ENCODE measurements at places on chromosomes 7 and 10.

GRCh38 chr10:103941801-103942200 is 23.8 kb upstream of the STN1 start:
- DNase-seq: no peak

GRCh38 chr7:2802101-2802500 is 42.0 kb downstream of the GNA12 start:
- no peak for DNase-seq

DNA sequence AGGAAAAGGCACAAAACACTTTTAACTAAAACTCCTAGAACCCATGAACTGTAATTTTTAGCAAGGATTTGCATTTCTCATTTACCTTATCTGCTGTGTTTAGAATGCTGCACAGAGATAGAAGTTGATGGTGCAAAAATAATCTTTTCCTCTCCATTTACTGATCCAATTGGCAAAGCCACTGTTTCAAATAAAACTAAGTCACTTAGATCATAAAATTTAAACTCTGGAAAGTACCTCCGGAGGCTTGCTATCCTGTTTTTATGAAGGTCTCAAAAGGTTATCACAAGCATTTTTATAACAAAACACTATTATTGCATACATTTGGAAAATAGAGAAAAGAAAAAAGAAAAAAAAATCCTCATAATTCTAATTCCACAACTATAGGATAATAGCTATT is 7.6 kb downstream of the CPA2 start:
- no peak for DNase-seq

DNA sequence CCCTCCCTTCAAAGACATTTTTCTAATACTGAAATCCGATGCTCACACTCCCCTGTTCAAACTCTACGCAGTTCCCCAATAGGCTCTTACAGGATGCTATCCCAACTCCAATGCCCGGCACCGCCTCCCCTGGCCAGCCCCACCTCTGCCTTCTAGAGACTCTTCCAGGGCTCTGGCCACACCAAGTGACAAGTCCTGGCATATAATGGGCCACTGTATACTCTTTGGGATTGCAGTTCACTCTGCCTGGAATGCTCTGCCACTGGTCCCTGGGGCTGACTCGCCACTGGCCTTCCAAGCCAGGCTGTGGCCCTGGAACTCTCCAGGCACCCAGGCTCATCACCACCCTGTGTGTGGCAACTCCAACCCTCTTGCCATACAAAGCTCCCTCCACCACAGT is 3.1 kb upstream of the BRI3 start:
- DNase-seq: no peak

- no peak for DNase-seq
Observed at GRCh38 chr7:114519240-114519639, 104.6 kb downstream of the FOXP2 start.

GRCh38 chr7:64651632-64652165 is 14.2 kb upstream of the ZNF107 start:
- DNase-seq: no peak

DNA sequence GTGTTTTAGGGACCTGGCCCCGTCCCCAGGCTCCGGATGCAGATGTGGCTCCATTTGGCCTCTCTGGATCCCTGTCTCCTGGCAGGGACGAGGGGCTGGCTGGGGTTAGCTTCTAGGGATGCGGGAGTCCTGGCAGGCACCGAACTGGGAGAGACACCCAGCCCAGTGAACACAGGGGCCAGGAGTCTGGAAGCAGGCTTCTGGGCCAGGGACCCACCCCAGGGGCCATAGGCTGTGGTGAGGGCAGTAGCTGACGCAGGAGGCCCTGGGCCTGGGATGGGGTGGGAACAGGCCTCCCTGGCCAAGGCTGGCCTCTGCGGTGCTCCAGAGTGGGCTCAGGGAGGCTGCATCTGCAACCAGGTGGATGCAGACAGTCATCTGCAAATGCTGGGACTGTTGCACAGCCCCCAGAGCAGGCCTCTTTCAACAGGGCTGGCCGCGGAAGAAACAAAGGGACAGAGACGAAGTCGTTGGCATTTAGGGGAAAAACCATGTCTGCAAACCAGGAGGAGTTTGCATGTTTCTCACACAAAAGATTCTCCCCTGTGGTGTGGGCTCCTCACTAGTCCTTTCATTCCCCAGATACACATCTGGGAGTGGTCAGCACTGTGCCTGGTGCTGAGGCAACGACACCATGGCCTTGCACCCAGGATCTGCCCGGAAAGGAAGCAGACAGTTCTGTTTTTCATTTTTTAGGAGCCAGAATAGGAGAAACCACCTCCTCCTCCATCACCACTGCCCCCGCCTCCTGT is 36.4 kb upstream of the ZNF488 start:
- no peak for DNase-seq

DNA sequence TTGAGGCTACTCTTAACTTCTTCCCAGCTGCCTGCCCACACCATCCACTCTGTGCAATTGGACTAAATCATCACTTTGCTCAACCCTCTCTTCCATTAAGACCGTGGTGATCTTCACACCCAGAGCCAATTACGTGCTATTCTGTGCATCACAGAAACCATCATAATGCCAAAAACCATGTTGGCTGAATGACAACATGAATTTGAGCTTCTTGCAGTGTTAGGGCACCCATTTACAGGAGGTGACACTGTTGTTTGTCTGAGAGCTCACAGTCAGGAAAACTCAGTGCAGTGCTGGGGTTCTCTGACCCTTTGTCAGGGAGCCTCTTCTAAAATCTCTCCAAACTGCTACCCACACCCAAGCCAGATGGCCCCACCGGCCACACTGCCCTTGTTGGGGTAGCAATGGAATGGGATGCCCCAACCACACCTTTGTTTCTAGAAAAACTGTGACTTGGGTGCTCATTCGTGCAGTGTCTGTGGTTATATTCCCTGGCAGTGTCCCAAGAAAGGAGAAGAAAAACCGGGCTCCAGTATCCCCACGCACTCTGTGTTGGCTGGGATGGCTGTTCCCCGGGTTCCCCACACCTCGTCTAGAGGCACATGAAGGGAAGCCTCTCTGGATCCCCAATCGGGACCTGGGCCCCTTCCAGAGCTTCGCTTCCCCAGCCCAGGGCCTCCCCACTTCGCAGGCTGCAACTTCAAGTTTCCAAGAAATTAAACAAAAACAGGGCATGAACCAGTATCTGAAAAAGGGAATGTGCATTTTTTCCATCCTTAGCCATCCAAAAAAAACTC is 2.0 kb upstream of the TNS3 start:
- no peak for DNase-seq

- peak; percentile 72 for DNase-seq
Observed at GRCh38 chr10:15859906-15860691, at the start of gene MINDY3. Gene MINDY3 (minus strand): TSS chr10:15860507. CDS start chr10:15860299, 208 bp downstream.

- DNase-seq: no peak
Observed at GRCh38 chr10:74048433-74048832, 50.5 kb downstream of the VCL start.

DNA sequence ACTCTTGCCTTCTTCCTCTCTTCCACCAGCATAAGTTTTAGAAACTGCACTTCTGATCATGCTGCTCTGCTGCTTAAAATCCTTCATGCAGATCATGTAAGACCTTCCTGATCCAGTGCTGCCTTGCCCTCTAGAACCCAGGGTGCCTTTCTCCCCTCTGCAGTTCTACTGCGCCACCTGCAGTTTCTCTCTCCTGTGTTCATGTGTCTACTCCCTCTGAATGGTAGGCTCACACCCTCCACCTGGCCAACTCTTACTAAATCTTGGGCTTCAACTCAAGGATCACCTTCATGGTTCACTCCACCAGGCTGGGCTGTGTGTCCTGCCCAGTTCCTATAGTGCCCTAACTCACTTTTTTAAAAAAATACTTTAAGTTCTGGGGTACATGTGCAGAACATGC is 174.6 kb upstream of the ITGB1 start:
- peak; percentile 46 for DNase-seq

GRCh38 chr7:141563956-141564623 is 12.9 kb downstream of the AGK start:
- DNase-seq: no peak

GRCh38 chr10:83553366-83553765 is 585.9 kb upstream of the GHITM start:
- no peak for DNase-seq

DNA sequence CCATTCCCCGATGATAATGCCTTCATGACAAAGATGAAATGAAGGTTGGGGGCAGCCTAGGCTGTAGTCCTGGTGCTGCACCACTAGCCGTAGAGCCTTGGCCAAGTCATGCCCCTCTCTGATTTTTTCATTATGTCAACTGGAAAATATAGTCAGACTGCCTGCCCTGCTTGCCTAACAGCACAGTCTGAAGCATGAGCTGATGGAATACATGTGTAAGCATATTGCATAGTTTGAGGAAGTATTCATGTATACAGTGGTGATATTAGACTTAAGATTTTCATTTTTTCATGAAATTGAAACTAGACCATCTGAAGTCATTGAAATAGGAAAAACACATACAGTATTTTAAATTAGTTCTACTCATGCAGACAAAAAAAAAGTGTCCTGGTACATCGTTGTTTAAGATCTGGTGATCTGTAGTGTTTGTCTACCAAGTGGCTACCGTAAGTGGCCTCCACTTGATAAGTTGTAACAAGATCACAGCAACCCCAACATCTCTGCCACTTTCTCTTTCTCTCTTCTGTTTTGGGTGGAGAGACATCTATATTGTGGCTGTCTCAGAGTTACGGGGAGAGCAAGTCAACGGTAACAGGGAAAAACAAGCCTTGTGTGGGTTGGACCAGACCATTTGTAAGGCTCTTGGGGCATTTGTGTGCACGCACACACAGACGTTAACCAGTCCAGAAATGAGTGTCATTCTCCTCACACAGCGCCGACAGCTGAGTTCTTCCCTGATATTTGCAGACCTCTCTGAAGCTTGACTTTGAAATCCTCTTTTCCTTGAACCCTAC is 716.6 kb upstream of the GALNT17 start:
- DNase-seq: no peak

DNA sequence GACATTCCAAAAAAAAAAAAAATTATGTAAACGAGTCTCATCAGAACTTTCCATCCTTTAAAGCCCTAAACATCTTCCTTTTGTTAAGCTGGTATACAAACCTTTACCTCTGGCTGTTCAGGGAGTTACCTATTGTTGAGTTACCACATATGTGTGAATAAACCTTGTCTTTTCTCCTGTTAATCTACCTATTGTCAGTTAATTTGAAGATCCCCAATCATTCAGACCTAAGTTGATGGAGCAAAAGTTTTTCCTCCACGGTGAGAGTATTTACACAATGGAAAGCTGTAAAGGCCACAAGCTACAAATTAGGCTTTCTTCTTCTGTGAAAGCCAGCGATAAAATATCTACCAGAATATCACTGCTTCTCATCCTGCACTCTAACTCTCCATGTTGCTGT is 80.3 kb downstream of the SKAP2 start:
- DNase-seq: no peak

Data from activated CD4-positive, alpha-beta T cell treated with anti-CD3 and anti-CD28 coated beads, Interleukin-2, amount 50 U/mL, for 4 hours (primary cell).